ENCODE measurements at places on chromosomes 2 and 18.

DNA sequence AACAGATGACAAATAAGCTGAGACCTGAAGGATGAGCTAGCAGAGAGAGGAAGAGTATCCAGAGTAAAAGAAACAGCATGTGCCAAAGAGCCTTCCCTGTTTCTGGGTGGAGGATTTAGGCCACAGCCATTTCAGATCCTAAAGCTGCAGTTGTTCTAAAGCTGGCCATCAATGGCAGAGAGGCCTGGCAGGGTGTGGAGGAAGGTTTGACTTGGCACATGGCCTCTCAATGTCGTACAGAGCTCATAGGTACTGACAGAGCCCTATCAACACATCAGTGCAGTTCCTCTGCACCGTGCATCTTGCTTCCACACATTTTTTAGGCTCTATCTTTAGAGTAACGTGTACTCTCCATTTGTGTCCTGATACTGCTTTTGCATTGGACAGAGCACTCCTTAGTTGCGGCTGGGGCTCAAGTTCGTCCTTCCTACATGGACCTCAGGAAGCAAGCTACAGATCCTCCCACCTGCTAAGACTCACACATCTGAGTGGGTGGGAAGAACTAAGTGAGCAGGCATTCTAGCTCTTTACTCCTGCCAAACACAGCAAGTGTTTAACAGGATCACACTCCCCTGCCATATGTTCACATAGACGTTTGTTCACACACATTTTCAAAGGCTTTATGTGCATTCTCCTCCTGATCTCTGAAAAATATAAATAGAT is 3.0 kb upstream of the CHMP3 start:
- DNase-seq = no peak

GRCh38 chr2:213868526-213868925 is 542.3 kb upstream of the VWC2L start:
- no peak for DNase-seq

DNA sequence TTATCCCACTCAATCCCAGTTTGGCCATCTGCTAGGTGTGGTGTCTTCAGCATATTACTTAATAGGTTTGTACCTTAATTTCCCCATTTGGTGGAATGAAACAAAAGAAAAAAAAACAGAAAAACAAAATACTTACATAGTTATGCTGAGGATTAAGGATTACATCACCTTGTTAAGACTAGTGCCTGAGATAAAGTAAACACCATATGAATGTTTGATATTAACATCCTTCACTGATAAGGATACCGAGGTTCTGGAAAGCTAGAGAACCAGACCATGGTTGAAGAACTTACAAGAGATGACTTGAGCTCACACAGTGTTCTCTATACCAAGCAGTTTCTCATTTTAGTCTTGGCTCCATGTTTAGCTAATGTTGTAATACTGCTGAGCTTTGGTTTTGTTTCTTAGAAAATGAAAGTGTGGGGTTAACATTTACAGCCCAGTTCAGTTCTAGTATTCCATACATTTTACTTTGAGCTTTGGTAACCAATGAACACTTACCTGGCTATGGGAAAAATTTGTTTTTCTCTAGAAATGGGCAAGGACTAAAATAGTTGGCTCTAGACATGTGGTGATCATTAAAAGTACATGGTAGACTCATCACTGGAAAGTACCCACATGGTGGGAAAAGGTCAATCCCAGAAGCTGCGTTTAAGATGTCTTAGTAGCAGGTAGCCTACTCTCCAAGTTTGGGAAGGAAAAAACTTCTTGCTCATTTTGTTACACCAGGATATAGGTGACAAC is 5.8 kb upstream of the GPD2 start:
- no peak for DNase-seq

DNA sequence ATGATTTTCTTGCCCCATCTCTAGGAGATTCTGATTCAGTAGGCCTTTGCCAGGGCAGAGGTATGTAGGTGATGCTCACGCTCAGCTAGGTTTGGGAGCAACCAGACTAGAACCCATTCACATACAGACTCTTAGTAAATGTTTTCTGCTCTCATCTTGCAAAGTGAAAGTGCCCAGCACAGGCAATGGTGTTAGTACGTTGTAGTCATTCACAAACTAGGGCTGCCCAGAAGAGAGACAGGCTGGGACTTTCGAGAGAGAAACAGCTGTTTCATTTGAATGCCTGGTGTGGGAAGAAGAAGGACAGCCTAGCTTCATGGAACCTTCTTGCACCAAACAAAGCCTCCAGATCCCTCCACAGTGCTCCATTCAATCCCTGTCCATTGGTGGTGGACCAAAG is 19.4 kb downstream of the DDX18 start:
- DNase-seq = no peak

DNA sequence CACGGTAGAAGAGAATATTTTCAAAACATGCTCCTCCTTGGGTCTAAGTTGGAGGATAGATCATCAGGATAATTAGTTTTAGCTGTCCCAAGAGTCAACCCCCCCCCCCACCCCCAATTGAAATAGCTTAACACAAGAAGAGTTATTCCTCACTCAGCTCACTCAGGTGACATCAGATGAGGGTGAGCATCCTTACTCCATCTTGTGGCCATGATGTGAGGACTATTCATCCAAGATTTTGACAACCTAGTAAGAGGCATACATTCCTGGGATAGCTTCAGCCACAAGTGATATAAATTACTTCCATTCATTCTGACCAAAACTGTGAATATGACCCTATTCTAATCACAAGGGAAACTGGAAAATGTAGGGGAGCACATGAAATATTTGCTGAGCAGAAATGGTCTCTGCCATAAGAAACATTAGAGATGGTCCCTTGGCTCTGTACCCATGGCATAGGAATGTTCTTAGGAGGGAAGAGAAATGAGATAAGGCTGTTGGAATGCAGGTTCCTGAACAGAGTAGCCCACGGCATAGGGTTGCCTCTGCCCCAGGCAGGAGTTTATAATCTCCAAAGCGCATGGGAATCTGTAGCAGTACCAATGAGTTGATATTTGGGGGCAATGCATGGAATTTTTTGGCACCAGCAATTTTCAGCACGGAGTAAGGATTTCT is 257.2 kb downstream of the CYRIA start:
- no peak for DNase-seq

GRCh38 chr2:201118961-201119854 is 3.2 kb downstream of the CFLAR start:
- DNase-seq = no peak

- no peak for DNase-seq
Observed at GRCh38 chr2:9249020-9249800, 42.6 kb downstream of the ASAP2 start.

DNA sequence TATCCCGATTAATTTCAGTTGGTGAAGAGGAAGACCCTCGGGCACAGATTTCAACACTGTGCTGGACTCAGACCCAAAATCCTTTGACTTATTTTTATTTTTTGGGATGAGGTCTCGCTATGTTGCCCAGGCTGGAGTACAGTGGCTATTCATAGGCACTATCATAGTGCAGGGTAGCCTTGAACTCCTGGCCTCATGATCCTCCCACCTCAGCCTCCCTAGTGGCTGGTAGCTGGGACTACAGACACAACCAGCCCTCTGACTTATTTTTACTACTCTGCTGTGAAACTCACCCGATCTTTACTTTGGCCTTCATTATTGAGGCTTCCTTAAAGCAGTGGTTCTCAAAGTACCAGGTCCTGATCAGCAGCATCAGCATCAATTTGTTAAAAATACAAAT is 18.2 kb upstream of the ADAM17 start:
- DNase-seq = no peak

- no peak for DNase-seq
Observed at GRCh38 chr2:145114726-145115125, 594.8 kb upstream of the ZEB2 start.

DNA sequence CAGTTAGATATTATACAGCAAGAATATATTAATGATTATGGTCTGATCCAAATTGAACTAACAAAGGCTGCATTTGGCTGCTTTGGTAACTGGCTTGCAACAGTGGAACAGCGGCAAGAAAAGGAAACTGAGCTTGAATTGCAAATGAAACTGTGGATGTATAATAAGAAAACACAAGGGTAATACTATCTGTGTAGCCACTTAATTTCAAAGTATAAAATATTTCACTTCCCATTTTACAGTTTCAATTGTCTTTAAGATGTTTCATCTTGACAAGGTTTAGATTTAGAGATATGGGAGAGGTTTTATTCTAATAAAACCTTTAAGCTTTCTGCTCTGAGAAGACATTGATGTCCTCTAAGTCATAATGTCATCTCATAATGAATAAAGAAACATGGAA is 23.8 kb downstream of the WDR75 start:
- no peak for DNase-seq

GRCh38 chr2:164714471-164714870 is 93.2 kb upstream of the GRB14 start:
- no peak for DNase-seq

DNA sequence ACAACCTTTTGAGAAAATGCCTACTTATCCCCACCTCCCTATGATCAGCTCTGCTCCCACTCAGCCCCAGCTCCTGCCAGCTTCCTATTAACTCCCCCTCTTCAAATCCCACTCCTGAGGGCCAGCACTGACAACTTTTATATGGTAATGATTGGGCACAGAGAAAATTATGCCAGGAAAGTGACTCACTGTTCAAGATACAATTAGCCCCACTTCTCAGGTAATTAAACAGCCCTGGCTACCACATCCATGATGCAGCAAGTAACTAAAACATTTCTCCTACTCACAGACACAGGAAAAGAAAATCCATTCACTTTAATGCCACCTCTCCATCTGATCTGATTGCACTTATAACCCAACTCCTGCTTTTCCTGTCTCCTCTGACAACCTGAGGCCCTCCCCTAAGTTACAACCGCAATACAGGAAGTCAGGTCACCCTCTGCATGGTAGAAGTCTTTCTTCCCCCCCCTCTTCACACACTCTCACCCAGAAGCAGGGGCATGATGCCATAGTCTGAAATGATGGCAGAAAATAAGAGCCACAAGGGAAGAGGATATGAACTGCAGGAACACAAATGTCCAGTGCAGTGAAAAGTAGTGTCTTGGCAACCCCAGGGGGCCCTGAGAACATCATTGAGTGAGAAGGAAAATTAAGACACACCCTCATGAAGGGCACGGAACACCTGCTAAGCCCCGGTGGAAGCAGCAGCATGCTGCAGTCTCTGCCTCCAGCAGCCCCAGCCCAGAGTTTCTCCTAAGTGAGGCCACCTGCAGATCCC is 54.4 kb downstream of the STK39 start:
- no peak for DNase-seq

GRCh38 chr18:26865557-26865956 is at the start of gene AQP4:
AQP4 (minus strand) TSS chr18:26865707; CDS start chr18:26865689, 18 bp downstream.
- no peak for DNase-seq

DNA sequence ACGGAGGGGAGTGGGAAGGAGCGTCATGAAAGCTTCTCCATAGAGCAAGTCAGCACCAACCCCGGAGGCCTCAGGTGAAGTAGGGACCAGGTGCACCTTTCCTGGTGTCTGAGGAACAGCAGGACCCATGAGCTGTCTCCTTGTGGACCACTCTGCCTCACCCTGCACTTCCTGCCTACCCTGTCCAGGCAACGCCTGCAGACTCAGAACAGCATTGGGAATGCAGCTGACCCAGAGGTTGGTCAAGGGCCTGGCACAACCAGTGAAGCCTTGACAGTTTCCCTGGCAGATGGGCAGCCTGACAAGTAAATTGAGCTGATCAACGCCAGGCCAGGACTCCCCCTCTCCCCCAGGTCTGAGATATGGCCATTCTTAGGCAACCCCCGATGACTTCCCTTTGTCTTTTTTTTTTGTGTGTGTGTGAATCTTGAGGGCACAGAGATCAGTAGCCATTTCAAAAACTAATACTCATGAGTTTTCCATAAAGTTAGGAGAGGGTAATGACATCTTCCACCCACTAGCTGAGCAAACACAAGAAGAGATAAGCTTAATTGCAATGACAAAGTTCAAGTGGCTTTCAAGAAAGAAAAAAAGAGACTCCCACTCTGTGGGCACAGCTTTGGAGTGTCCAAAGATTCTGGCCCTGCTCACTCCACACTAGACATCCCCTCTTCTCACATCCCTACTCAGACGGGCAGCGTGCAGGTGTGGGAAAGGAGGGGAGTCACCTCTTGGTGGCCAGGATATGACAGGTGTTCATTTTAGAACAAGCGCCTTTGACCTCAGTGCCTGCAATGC is 3.5 kb upstream of the FABP1 start:
- no peak for DNase-seq

Data from NCI-H1930 (cell line).